Activated CD4-positive, alpha-beta memory T cell treated with anti-CD3 and anti-CD28 coated beads, Interleukin-2, amount 10 ng/mL, durations not matched to agents 7 days and 5 days (primary cell): ENCODE measurements at places on chromosomes 12 and 14.

GRCh38 chr14:77369285-77369684 lies 7.6 kb downstream of the TMED8 start:
- peak; percentile 29 for DNase-seq

DNA sequence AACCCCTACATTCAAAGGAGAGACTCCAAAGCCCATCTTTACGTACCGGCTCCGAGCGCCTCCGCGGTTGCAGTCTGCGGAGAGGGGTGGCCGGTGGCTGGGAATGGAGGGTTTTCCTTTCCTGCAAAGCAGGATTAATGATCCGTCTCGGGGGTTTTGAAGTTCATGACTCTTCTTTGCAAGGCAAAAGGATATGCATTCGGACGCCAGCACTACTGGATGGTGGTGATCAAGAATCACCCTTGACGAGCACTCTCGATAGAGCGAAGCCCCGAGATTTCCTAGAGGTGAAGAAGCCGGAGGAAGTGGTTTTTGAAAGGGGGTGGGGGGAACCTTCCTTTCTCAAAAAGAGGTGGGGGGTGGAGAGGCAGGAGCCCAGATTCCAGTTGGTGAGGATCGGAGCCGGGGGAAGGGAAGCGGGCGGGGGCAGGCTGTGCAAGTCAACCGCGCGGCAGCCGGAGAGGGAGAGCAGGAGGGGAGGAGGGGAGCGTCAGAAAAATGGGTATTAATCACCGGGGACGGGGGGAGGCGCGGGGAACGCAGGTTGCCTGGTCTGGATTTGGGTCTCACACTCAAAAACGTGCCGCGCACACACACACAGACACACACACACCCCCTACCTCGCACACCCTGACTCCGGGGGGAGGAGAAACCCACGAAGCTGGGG lies at the start of gene GRIN2B:
Gene GRIN2B, minus strand, starts transcription at position 307 of the 667 bp plus-strand sequence. CDS start 115,394 bp downstream, outside the sequence.
- DNase-seq, result no peak

GRCh38 chr12:112122823-112123690 lies 2.3 kb upstream of the TRAFD1 start:
- no peak for DNase-seq

- DNase-seq, result no peak
Measured at GRCh38 chr14:96279564-96279963, 23.6 kb downstream of the BDKRB1 start.

DNA sequence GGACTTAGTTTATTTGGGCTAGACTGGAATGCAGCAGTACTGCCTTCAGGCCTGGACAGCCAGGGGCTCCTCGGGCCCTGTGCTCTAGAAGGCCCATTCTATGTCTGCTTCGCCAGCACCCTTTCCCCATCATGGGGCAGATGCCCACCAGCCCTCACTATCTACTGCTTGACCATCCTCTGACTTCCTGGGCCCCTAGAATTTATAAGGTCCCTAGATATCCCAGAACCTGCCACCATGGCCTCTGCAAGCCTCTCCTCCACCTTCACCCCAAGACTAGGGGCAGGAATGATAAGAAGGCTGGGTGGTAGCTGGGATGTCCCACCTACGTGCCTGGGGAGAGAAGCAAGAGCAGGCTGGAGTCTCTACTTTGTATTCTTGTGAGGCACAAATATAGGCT lies 58.8 kb upstream of the STRN3 start:
- DNase-seq, result no peak

- no peak for DNase-seq
Measured at GRCh38 chr12:42819846-42820245, 230.3 kb upstream of the PRICKLE1 start.

- no peak for DNase-seq
Measured at GRCh38 chr14:26204728-26205479, 392.9 kb downstream of the NOVA1 start.

DNA sequence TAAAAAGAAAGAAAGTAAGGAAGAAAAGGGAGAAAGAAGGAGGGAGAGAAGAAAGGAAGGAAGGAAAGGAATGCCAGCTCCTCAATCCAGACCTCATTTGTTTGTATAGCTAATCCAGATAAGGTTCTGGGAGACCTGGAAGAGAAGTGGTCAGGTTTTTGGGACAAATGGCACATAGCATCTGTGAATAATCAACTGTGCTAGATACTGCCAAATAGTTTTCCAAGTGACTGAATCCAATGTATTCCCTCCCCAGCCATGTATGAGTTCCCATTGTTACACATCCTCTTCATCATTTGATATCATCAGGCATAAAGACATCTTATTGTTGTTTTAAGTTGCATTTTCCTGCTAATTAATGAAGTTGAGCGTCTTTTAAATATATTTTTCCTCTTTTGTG lies 18.6 kb upstream of the PTGR2 start:
- DNase-seq, result no peak

DNA sequence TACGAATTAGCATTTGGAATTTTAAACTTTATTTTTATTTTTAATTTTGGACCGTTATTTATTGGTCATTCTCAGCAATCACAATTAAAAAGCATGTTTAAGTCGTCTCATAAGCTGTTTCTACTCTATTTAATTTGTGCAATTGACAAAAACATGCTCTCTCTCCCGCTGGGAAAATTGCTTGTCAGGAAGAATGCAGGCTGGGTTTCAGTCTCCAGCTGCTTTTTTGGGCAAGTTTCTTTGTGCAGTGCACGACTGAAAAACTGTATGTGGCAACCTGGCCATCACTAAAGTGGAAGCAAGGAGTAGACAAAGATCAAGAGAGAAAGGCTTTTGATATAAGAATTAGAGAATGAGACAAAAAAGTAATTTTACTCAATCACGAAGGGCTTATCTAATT lies 941.5 kb upstream of the MDGA2 start:
- DNase-seq, result no peak

DNA sequence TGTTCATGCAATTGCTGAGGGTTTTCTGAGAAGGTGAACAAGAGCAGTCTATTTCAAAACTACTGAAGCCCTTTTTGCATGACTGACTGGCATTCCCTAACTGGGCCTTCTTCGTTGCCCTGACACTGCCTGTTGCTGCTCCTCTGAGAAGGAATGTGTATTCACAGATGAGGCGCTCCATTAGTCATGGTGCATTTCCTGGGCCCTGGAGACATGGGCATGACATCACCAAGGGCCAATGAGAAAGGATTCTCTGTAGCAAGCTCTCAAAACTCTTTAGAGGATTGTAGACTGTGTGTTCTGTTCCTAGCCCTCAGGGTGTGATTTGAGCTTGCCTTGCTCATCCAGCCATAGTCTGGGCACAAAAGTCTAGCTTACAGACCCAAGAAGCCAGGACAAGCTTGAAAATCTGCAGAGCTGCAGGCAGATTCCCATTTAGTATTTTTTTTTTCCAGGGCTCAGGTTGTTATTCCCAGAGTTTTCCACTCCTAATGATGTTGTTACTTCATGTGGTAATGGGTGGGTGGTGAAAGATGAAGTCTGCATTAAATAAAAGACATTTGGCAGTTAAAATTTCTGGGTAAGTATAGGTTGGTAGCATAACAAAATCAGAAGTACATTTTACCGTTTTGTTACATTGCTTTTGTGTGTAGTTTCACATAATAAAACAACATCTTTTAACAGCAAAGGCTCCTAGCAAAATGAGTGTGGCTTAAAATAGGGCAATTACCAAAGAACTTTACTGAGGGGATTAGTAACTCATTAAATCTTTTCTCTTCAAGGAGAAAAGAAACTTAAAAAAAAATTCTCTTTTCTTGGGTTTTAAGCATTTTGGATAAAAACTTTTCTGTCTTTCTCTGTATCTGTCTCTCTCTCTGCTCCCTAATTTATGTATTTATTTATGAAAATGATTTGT lies 318.4 kb downstream of the RAD51B start:
- no peak for DNase-seq

GRCh38 chr14:45181806-45182205 lies 46.1 kb downstream of the FANCM start:
- no peak for DNase-seq
